ENCODE measurements at places on chromosomes 3 and 15. TPM values are rescaled to one million over a fixed set of nuclear protein-coding genes. Genes with fewer than 3 reads are reported as not detected.

Gene MKRN2OS
- not detected for total RNA-seq

Gene COL6A5
- total RNA-seq, result not detected

Gene ACTRT3
- 1.7 TPM for total RNA-seq

Gene CPLX3
- total RNA-seq, result not detected

Gene KNL1
- total RNA-seq, result 28.9 TPM

Gene FAM107A
- 0.08 TPM for total RNA-seq

Gene AGBL1
- not detected for total RNA-seq

Gene HYKK
- 19.8 TPM for total RNA-seq

Gene GRAMD1C
- total RNA-seq, result 3.9 TPM

Gene DUOXA2
- total RNA-seq, result not detected

Gene ISLR2
- 0.36 TPM for total RNA-seq

Gene SLC2A2
- 0.13 TPM for total RNA-seq

Gene EXD1
- total RNA-seq, result 0.15 TPM

Gene TMEM158
- total RNA-seq, result 7.3 TPM

Gene SEMA4B
- 600 TPM for total RNA-seq

Gene ARHGEF26
- total RNA-seq, result 2.0 TPM

Gene SKOR1
- total RNA-seq, result 0.21 TPM

Data from Panc1 (cell line).